Omental fat pad (tissue), 4 donors: ENCODE measurements at places on chromosomes 6 and 20. TPM values are rescaled to one million over a fixed set of nuclear protein-coding genes. Genes with fewer than 3 reads are reported as not detected.

DNA sequence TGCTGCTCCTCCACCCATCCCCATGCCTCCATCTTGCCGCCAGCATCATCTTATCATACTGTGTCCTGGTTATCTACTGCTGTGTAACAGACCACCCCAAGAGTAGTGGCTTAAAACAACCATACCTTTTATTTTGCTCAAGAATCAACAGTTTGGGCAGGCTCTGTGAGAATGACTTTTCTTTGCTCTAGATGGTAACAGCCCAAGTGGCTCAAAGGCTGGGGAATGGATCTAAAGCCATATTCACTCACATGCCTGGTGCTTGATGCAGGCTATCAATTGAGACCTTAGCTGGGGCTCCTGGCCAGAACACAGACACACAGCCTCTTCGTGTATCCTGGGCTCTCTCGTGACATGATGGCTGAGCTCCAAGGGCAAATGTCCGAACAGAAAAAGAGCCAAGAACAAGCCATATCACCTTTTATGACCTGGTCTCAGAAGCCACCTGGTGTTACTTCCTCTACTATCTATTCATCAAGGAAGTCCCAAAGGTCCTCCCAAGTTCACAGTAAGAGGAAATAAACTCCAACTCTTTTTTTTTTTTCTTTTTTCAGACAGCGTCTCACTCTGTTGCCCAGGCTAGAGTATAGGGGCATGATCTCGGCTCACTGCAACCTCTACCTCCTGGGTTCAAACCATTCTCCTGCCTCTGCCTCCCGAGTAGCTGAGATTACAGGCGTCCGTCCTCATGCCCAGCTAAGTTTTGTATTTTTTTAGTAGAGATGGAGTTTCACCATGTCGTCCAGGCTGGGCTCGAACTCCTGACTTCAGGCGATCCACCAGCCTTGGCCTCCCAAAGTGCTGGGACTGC is 159.3 kb upstream of the JARID2 start:
- DNase-seq = no peak

DNA sequence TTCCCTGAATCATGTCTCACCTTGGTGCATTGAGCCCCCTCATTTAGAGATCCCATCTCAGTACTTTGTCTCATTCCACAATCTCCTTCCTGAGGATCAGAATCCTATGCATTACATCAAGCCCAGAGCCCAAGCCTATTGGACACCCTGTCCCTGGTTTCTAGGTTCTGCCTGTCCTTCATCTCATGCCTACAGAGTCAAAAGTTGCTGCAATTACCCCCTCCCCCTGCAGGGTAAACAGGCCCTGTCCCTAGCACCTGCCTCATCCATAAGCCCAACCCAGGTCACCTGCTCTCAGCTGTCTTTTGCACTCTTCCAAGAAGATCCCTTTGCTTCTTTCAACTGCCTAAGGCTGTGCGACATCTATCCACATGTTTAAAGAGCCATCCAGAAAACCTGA is 93.9 kb downstream of the SPTLC3 start:
- DNase-seq = no peak

GRCh38 chr6:49519660-49520059 is 19.9 kb downstream of the GLYATL3 start:
- DNase-seq = no peak

- DNase-seq = no peak
Observed at GRCh38 chr6:142773324-142773723, 171.7 kb downstream of the HIVEP2 start.

- DNase-seq = no peak
Observed at GRCh38 chr20:43567477-43567876, 8.7 kb downstream of the SGK2 start.

- DNase-seq = no peak
Observed at GRCh38 chr6:83127258-83127657, 59.8 kb downstream of the DOP1A start.

PLCB4 gene
- total RNA-seq = 13.9 TPM

- DNase-seq = no peak
Observed at GRCh38 chr6:113634352-113635163, 222.6 kb upstream of the MARCKS start.

OR12D3 gene
- not detected for total RNA-seq

GRCh38 chr6:25365154-25365553 is 86.0 kb downstream of the CARMIL1 start:
- no peak for DNase-seq

OVOL2 gene
- not detected for total RNA-seq

DNA sequence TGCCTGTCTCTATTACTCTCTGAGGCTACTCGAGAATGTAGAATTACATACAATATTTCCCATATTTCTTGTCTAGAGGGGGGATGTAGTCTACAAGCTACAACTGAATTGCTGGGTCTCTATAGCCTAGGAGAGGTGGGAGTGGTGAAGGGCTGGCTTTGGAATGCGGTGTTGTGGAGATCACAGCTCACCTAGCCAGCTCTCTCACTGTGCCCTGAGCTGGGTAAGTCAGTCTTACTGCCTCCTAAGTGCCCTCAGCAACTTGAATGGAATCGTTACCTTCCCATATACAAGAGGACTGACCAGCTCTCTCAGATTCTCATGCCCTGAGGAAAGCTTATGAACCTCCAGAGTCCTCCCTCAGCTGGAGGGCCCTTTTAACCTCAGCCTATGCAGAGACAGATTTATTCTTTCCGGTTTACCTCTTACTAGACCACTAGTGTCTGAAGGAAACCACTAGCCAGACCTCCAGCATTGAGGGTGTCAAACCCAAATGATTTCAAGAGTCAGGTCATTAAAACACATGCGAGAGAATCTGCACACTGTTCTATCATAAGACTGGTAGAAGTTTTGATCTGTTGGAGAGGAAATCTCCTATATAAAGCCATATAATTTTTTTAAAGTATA is 20.6 kb downstream of the VIP start:
- no peak for DNase-seq

DNA sequence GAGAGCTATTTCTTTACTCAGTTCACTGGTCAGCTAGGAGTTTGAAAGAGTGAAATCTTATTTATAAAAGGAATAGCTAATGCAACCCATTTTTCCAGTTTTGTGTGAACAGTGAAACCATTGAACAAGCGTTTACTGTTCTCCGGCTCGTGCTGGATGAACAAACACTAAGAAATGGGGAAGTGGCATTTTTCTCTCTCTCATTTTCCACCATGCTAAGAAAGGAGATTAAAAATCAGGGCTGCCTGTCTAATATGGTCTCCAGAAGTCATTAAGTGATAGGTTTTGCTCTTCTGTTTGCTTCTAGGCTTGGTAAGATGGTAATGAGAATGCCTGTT is 774 bp upstream of the SFT2D1 start:
- DNase-seq = no peak

DNA sequence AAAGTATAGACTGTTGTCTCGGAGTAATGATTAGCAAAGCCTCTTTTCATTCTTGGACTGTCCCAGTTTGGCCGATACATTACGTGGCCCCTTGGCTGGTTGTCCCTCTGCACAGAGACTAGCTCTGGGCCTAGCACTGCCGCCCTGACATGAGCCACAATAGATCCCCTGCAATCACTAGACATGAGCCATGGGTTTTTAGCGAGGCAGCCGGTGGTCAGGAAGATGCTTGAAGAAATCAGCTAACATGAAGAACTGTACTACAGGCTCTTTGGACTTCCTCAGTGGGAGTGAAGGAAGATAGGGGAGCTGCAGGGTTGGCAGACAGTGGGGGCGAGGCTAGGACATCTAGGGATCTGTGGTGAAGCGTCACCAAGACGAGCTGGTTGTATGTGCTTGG is 11.0 kb downstream of the DUSP22 start:
- no peak for DNase-seq
